Ovary (tissue), 10 donors: ENCODE measurements at places on chromosomes 12 and 14. TPM values are rescaled to one million over a fixed set of nuclear protein-coding genes. Genes with fewer than 3 reads are reported as not detected.

GRCh38 chr12:100799770-100800169 lies 5.2 kb downstream of the ANO4 start:
- DNase-seq = no peak

GRCh38 chr14:24606297-24606696 lies 3.2 kb downstream of the GZMH start:
- no peak for DNase-seq

- DNase-seq = no peak
Measured at GRCh38 chr14:65997347-65997746, 488.8 kb upstream of the CCDC196 start.

DNA sequence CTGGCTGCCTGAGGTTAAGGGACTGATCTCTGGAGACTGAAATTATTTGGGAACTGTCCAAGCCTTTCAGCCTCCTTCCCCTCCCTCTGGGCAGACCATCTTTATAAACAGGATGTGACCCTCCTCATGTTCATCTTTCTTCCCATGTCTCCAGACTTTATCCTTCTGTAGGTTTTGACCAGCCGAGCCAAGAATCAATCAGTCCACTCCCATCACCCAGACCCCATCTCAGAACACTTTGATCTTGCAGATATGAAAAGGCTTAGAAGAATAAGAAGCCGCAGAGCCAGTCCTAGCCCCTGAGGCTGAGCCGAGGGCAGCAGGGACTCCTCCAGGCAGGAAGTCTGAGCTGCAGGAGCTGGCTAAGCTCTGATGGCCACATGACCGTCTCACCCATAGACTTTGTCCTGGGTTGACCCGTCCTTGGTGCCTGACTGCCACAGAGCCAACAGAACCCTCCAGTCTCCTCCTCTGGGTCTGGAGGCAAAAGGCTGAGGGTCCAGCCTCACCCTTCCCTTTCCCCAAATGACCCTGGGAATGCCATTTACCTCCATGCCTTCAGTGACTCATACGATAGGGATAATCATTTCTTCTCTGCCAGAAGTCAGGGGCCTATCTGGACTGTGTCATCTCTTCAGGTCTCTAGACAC lies 1.6 kb downstream of the KRT71 start:
- DNase-seq = no peak

DNA sequence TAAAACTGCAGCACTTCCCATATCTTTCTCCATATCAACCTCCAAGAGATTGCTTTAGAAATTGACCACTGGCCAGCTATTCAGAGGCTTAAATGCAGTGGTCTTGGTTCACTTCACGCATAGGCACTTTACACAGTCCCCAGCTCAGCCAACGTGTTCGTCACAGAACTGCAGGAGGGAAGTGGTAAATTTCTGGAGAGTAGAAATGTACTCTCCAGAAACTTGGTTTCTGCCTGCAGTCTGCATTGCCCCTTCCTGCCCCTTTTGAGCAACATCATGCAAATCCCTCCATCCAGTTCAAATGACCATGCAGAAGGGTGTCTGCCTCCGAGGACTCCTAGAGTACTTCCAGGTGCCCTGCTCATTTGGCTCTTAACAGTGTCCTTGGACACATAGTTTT lies 42.7 kb upstream of the NEDD1 start:
- no peak for DNase-seq

SLC17A8 gene
- total RNA-seq = not detected
